Skin of body (tissue), 3 donors: ENCODE measurements at places on chromosomes 4 and X.

GRCh38 chr4:14700083-14700482 lies 302.2 kb upstream of the CPEB2 start:
- no peak for DNase-seq

DNA sequence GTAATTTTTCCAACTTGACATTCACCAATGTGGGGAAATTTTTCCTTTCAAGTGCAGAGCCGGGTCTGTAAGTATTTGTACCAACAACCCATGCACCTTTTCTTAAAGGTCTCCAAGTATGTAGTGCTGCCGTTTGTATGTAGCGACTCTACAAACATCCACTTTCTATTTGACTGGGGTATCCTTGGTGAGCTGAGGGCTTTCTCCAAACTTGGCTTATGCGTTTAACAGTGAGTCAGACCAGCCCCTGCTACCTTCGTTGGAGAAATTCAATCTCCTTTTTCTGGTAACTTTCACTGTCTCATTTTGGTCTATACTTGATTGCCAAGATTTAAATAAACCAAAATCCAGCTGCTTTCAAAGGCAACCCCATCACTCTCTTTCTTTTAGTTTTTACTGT lies 34.9 kb downstream of the MGST2 start:
- no peak for DNase-seq

DNA sequence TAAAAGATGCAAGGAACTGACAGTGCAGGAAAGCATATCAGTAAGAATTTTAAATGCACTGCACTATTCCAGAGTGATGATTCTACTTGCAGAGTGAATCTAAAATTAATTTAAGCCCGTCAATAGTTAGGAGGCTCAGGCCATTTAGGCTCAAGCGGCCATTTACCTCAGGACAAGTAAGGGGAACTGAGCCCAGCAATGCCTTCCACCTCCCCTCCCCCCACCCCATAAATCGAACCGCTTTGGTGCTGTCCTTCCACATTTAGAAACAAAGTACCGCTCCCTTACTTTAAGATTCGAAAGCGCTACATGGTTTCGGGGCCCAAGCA lies 665 bp downstream of the RBM41 start:
- DNase-seq = no peak

DNA sequence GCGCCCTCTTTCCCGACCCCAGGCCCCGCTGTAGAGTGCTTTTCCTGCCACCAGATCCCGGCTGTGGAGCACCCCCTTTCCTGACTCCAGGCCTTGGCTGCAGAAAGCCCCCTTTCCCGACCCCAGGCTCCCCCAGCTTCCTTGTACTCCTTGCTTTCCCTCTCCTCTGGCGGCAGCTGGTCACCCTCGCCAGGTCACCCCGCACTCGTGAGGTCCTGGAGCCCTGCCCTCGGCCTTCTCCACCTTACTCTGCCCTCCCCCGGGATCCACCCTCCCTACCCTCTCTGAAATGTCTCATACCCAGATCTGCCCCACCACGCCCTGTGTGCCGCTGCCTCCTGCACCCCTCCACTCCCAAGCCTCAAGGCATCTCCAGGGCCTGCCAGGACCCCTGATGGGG lies 25.0 kb upstream of the C4orf50 start:
- DNase-seq = no peak

- no peak for DNase-seq
These were observed 4.2 kb upstream of the HGFAC start for GRCh38 chr4:3437582-3437936.
